ENCODE measurements at places on chromosomes 4 and X. TPM values are rescaled to one million over a fixed set of nuclear protein-coding genes. Genes with fewer than 3 reads are reported as not detected.

Gene CT83
- not detected for total RNA-seq

Gene INTU
- 1.1 TPM for total RNA-seq

Gene RHOXF2B
- total RNA-seq = not detected

Gene MAGEA1
- not detected for total RNA-seq

Gene MAML3
- 9.5 TPM for total RNA-seq

Gene MAGEH1
- total RNA-seq = 6.9 TPM

Gene ZCCHC18
- 0.07 TPM for total RNA-seq

Gene GYPA
- total RNA-seq = not detected

Gene ANXA10
- total RNA-seq = 3.8 TPM

Gene TMEM31
- not detected for total RNA-seq

Gene BEX2
- total RNA-seq = 8.5 TPM

Gene ELF4
- total RNA-seq = 34.9 TPM

Gene PNMA6F
- total RNA-seq = not detected

Gene UGT2A3
- total RNA-seq = 0.08 TPM

Gene SPOCK3
- total RNA-seq = 0.10 TPM

Gene GABRE
- 15.9 TPM for total RNA-seq

Gene NXT2
- total RNA-seq = 11.0 TPM

Gene HHIP
- 0.84 TPM for total RNA-seq

Gene DMRTC1
- total RNA-seq = not detected

Gene EXOC1L
- not detected for total RNA-seq

Gene ANXA3
- 59.6 TPM for total RNA-seq

Gene L1CAM
- total RNA-seq = 21.2 TPM

Gene GPC4
- total RNA-seq = 0.01 TPM

Gene CSAG3
- total RNA-seq = not detected

All from A549 treated with DMSO at 1 μM for 4 hours (cell line).